ENCODE measurements at places on chromosomes 11 and 22.
A peak's percentile ranks its signal among the peaks of the same experiment; 100 is the strongest.

DNA sequence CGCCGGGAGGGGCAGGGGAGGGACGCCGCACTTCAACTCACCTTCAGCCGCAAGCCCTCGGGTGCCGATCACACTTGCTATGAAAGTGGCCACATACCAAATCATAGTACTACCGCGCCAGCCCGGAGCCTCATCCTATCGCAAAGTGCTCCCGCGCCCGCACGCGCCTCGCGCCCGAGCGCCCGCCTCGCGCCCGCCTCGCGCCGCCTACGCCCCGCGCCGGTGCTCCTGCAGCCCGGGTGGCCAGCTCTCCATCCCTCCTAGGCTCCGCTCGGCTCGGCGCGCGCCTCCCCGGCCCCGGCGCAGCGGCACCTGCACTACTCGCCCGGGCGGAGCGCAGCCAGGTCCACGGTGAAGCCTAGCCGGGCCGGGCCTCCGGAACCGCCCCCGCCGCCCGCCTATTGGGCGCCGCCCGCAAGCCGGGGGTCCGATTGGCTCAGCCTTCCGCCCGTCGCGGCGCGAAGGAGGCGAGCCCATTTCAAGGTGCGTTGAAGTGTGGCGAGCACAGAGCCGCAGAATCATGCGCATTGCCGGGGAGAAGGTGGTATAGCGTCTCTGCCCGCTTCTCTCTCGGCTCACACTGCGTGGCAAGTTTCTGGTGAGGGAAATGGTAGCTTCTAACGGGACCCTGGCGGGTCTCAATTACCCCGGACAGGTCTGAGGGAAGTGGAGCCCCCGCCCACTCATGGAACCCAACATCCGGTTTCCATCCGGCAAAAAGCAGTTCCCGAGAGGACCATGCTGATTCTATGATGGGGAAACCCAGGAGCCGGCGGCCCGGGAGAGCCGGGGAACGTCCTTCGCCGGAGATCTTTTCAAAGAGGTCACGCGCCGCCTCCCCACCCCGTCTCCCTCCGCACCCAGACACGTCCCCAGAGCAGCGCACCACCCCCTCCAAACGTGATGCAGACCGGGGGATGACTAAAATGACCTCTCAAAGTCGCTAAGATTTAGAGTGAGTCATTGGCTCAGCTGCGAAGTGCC lies at the start of gene IGSF9B:
TSS of gene IGSF9B (minus strand) at position 319 of the 984 bp plus-strand sequence. CDS start at position 105, 214 bp downstream.
- DNase-seq: peak; percentile 78

DNA sequence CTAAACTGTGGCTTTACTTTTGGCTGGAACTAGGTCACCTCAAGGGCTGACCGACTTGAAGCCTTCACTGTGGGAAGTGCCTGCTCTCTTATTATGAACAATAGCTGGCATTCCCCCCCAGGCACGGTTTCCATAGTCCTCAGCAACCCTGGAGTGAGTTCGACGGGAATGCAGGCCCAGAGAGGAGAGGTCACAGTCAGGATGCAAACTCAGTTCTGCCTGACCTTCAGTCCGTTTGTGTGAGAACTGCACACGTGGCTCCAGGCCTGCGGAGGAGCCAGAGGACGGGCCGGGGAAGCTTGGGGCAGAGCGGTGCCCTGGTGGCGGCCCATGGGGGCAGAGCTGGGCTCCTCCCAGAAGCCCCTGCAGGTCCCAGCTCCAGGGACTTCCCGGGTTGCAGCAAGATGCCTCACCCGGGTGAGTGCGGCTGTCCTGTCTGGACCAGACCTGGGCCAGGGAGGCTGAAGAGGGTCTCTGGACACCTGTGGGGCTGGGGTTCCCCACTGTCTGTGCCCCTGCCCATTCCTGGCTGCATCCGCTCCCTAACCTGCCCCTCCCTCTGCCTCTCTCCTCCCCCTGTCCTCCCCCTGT lies 17.2 kb downstream of the SLC25A18 start:
- DNase-seq: no peak

DNA sequence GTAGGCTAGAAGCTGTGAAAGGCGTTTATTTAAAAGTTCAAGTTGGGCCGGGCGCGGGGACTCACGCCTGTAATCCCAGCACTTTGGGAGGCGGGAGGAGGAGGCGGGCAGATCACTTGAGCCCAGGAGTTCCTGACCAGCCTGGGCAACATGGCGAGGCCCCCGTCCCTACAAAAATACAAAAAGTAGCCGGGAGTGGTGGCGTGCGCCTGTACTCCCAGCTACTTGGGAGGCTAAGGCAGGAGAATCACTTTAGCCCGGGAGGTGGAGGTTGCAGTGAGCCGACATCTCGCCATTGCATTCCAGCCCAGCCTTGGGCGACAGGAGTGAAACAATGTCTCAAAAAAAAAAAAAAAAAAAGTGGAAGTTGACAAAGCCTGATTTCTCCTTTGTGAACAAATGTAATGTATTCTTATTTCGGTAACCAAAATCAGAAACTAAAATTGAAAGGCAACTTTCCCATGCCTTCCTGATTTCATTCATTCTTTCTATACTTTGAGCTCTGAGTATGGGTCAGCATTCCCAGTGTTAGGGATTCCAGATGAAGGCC lies 825 bp downstream of the PTPMT1 start:
- DNase-seq: no peak

DNA sequence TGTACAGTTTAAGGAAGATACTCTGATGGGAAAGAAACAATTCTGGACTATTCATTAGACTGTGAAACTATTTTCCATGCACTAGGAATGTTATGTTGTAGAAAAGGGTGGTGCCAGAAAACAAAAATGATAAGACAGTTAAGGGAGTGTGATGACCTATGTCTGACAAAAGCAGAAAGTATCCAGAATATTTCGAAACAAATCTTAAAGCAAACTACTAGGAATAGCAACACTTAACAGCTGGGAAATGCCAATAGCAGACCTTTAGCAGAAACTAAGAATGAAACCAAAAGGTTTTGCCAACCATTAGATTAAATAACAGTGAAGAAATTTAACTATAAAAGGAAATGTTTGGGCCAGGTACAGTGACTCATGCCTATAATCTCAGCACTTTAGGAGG lies 3.3 kb upstream of the ARHGAP20 start:
- no peak for DNase-seq

GRCh38 chr11:29578806-29579205 lies 438.0 kb downstream of the KCNA4 start:
- DNase-seq: no peak

- DNase-seq: no peak
Observed at GRCh38 chr11:107054391-107054790, 36.1 kb upstream of the GUCY1A2 start.

DNA sequence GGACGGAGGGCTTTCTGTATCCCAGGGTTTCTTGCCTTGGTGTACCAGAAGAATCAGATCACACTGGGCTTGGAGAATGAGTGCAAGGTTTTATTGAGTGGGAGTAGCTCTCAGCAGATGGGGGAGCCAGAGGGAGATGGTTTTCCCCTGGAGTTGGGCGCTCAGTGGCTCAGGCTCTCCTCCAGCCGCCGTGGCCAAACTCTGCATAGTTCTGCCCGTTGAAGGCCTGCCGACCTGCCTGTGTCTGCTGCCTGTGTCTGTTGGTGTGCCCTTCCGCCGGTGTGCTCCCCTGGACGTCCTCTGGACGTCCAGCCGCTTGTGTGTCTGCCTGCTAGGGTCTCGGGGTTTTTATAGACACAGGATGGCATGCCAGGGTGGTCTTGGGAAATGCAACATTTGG lies 4.5 kb upstream of the ALKBH8 start:
- no peak for DNase-seq

- DNase-seq: peak; percentile 67
Observed at GRCh38 chr11:75351791-75352587, 528 bp upstream of the ARRB1 start.

GRCh38 chr11:59423835-59424234 lies 2.4 kb downstream of the OR5A2 start:
- no peak for DNase-seq

GRCh38 chr22:49392247-49392646 lies 435.4 kb downstream of the BRD1 start:
- DNase-seq: no peak

- no peak for DNase-seq
Observed at GRCh38 chr11:8232849-8233606, 30.6 kb downstream of the LMO1 start.

GRCh38 chr22:19448076-19448607 lies 631 bp upstream of the C22orf39 start:
- DNase-seq: peak; percentile 53

DNA sequence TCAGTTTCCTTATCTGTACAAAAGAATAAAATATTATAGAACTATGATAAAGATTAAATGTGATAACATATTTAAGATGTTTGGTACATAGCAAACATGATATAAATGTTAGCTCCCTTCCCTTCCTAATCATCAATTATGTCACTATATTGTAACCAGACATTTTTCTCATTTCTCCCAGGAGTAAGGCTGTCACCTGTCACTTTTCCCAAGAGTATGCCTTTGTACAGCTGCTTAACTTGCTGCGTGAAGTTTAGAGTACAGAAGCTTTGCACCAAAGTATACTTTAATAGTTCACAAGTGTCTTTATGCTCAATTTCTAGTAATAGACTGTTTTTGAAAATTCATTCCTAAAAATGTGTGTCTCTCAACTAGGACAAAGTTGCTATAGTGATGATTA lies 186.9 kb downstream of the DLG2 start:
- DNase-seq: no peak

DNA sequence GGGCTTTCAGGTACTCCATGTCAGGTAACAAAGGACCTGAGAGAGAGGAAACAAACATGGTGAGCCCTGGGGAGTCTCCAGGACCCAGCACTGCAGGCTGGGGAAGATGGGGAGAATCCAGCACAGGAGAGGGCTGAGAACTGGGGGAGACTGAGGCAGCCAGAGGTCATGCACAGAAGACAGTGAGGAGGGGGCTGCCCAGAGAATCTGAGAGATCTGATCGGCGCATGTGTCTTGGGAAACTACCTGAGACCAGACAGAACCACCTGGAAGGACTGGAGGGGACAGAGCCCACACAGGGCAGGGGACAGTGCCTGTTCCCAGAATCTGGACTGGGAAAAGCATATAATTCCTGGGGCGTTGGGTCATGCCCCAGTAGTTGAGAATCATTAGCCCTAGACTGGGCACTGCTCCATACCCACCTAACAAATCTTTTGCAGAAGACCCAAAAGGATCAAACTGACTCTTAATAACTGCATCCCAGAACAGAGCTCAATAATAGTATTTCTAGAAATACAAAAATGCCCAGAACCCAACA lies 20.0 kb upstream of the COMT start:
- DNase-seq: no peak

DNA sequence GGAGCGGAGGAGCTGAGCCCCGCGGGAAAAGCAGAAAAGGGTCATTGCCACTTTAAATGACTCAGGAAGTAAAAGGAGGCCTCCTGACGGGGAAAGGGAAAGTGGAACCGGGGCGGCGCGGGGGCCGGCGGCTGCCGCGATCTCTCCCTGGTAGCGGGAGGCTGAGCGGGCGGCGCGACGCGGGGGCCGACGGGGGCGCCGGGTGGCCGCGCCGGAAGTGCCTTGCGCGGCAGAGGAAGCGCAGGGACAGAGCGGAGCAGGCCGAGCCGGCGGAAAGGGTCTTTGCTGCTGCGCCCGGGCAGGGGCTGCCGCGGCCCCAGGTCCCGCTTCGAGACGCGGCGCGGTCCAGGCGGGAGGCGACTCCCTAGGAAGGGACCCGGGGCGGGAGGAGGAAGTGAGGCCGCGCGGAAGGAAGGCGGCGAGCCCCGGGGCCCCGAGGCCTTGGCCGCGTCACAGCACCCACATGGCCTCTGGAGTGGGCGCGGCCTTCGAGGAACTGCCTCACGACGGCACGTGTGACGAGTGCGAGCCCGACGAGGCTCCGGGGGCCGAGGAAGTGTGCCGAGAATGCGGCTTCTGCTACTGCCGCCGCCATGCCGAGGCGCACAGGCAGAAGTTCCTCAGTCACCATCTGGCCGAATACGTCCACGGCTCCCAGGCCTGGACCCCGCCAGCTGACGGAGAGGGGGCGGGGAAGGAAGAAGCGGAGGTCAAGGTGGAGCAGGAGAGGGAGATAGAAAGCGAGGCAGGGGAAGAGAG lies at the start of gene TRIM44:
TSS of gene TRIM44 (plus strand) at position 127 of the 759 bp plus-strand sequence. CDS start at position 464, 337 bp downstream.
- peak; percentile 64 for DNase-seq
